ENCODE measurements at places on chromosomes 2 and 18.
A peak's percentile ranks its signal among the peaks of the same experiment; 100 is the strongest.

DNA sequence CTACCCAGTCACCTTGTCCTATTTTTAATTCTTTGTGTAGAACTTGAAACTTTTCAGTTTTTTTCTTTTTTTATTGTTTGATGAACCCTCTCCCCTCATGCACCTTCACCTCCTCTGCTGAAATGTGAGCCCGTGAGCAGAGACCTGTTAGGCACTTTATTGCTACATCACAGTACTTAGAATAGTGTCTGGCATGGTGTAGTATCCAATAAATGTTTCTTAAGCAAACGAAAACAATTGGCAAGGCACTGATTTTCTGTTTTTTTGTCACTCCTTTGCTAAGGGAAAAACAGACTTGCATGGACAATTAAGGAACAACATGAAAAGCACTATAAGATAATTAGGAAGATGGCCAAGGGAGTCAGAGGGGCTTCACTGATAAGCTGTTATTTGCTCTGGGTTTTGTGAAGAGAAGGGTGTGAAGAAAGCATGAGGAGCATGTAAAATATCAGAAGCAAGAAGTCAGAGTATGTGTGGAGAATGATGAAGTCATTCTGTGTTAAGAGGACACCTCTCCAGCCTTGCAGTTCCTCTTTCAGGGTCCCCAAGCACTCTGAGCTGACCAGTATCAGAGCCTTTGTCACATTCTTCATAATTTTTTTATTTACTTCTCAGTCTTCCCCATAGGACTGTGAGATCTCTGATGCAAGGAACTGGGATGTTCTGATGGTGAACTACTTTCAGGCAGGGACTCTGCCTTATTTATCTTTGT lies 99.7 kb upstream of the CAVIN2 start:
- H3K27me3 ChIP-seq, result no peaks in the 10 kb centered on the region
- no peak overlapping the region for H3K4me3 ChIP-seq
- no peaks in the 10 kb centered on the region for H3K36me3 ChIP-seq
- DNase-seq, result no peak
- no peak overlapping the region for H3K27ac ChIP-seq

- no peaks in the 10 kb centered on the region for H3K36me3 ChIP-seq
- no peak overlapping the region for H3K27ac ChIP-seq
- no peaks in the 10 kb centered on the region for H3K27me3 ChIP-seq
- DNase-seq, result no peak
Observed at GRCh38 chr2:189836644-189837043, 52.4 kb downstream of the PMS1 start.

DNA sequence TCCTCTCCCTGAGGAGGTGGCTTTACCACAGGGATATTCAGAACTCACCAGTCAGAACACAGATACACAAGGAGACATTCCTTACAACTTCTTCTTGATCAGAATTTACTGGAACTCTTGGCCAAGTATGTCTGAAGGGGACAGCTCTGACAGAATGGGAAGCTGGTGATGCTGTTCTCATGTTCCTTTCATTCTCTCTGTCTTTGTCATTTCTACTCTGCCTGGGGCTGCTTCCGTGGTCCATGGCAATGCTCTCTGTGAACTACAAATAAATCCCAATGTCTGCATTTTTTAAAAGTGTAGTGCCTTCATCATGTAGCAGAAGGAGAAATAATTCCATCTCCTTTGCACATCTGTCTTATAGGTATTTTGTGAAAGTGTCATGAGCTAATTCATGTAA lies 730.3 kb downstream of the CNTNAP5 start:
- no peak overlapping the region for H3K27ac ChIP-seq
- no peak for DNase-seq
- no peak overlapping the region for H3K4me3 ChIP-seq
- no peaks in the 10 kb centered on the region for H3K36me3 ChIP-seq

- no peak overlapping the region for H3K4me3 ChIP-seq
- H3K27ac ChIP-seq, result no peak overlapping the region
- no peaks in the 10 kb centered on the region for H3K36me3 ChIP-seq
- no peak for DNase-seq
Observed at GRCh38 chr2:174704061-174704460, 60.2 kb downstream of the CHRNA1 start.

- H3K4me1 ChIP-seq, result no peaks in the 10 kb centered on the region
- no peaks in the 10 kb centered on the region for H3K27me3 ChIP-seq
- no peak overlapping the region for H3K27ac ChIP-seq
- no peak overlapping the region for H3K4me3 ChIP-seq
Observed at GRCh38 chr2:222169346-222169745, 129.5 kb downstream of the PAX3 start.

DNA sequence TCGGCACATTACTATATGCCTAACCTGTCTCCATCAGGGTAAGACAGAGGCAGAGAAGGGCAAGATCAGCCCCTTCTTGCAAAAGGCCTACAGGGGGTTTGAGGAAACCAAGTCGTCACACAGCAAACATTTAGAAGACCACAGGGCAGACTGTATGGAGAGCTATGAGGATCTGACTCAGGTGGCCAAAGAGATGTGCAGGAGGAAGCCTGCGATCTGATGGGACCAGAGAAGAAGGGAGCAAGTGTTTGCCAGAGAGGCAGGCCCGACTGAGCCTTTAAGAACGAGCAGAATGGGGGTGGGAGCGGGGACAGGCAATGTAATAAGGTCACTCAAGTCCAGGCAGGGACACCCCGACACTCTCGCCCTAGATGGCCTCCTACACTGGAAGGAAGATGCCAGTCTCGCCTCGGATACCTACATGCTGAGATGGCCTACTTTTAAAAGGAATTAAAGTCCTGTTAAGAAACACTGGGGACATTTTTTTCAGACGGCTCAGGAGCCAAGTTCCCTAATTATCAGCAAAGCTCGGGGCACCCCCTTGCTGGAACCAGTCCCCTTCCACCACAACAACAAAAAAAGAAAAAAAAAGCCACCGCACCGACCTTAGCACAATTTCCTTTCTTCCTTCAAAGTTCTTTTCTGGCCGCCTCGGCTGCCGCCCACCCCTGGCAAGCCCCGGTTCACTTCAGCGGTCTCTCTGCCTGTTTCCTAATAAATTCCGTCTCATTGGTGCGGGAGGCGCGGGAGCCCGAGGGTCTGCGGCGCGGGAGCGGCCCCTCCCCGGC lies 1.5 kb downstream of the SFXN5 start:
- H3K27me3 ChIP-seq, result no peaks in the 10 kb centered on the region
- H3K36me3 ChIP-seq, result no peaks in the 10 kb centered on the region
- H3K4me3 ChIP-seq, result no peak overlapping the region
- DNase-seq, result no peak
- H3K4me1 ChIP-seq, result peaks cover 14% of the 10 kb centered on the region

- peaks cover 38% of the 10 kb centered on the region for H3K4me1 ChIP-seq
- no peaks in the 10 kb centered on the region for H3K27me3 ChIP-seq
- no peak overlapping the region for H3K27ac ChIP-seq
- DNase-seq, result no peak
Observed at GRCh38 chr2:127348426-127349000, 39.3 kb downstream of the MAP3K2 start.

- H3K36me3 ChIP-seq, result no peaks in the 10 kb centered on the region
- no peak overlapping the region for H3K4me3 ChIP-seq
- no peak overlapping the region for H3K27ac ChIP-seq
- DNase-seq, result no peak
- H3K4me1 ChIP-seq, result no peaks in the 10 kb centered on the region
Observed at GRCh38 chr2:34985474-34985873, 1370.1 kb upstream of the CRIM1 start.

DNA sequence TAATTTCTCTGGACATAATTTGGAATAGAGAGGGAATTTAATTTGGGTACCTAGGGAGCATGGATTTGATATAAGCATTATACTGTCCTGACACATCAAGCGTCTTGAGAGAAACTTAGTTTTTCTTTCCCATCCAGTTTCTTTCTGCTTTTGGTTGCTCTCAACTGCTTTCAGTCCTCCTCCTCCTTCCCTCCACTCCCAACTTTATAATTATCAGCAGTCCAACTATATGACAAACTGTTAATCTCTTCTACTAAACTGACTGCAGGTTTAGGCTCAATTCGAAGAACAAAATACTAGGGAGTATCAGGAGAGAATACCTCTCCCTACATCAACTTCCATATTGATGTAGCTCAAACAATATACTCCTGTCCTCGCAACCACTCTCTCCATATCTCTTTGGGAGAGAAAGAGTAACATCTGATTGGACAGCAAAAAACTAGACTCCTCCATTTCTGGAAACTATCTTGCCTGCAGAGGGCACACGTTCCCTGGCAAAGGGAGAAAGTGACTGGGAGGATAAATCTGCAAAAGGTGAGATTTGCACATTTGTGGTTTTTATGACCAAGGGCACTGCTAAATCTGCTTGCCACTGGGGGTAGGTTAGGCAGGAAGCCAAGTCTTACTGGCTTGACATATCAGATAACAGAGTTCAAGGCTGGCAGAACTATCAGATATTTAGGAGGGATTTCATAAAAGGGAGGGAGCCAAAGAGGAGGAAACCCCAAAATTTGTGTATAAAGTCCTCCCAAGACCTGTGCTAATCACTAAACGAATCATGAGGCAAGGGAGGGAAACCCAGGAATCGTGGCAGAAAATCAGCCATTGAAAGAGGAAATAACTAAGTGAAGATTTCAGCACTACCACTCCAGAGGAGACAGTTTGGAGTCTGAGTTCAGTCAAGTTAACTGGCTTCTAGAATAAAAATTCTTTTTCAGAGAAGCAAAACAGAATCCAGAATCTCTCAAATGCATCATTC lies 40.0 kb downstream of the ICA1L start:
- no peak overlapping the region for H3K4me3 ChIP-seq
- H3K27ac ChIP-seq, result no peak overlapping the region
- peaks cover 9% of the 10 kb centered on the region for H3K4me1 ChIP-seq
- no peaks in the 10 kb centered on the region for H3K36me3 ChIP-seq

GRCh38 chr2:11764359-11764758 lies 17.9 kb downstream of the LPIN1 start:
- H3K4me1 ChIP-seq, result peaks cover 19% of the 10 kb centered on the region
- H3K36me3 ChIP-seq, result peaks cover 36% of the 10 kb centered on the region
- no peaks in the 10 kb centered on the region for H3K27me3 ChIP-seq
- no peak overlapping the region for H3K4me3 ChIP-seq
- no peak overlapping the region for H3K27ac ChIP-seq

- H3K4me1 ChIP-seq, result peaks cover 46% of the 10 kb centered on the region
- peak overlapping the region; percentile 98 for H3K27ac ChIP-seq
- DNase-seq, result peak; percentile 55
- H3K36me3 ChIP-seq, result no peaks in the 10 kb centered on the region
Observed at GRCh38 chr18:32093102-32093511, 1.4 kb downstream of the RNF138 start.

- no peaks in the 10 kb centered on the region for H3K4me1 ChIP-seq
- H3K36me3 ChIP-seq, result no peaks in the 10 kb centered on the region
- H3K4me3 ChIP-seq, result no peak overlapping the region
- no peak for DNase-seq
Observed at GRCh38 chr2:144935191-144935590, 415.3 kb upstream of the ZEB2 start.

DNA sequence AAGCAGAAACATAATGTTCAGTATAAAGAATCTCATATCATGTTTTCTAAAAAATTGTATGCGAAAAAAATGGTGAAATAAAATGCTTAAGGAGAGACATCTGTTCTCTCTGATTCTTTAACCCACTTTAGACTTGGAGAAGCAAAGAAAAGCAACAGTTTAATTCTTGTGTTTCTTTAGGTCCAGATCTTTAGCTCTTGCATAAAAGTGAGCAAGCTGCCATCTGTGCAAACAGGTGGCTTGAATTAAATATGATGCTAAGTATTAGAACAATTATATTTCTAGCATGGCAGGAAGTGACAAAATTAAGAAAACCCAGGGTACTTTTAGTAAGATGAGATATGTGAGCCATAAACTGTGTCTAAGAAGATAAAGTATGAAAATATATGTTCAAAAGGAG lies 1038.3 kb downstream of the DPP10 start:
- DNase-seq, result no peak
- H3K4me3 ChIP-seq, result no peak overlapping the region
- no peaks in the 10 kb centered on the region for H3K27me3 ChIP-seq
- H3K36me3 ChIP-seq, result no peaks in the 10 kb centered on the region
- no peaks in the 10 kb centered on the region for H3K4me1 ChIP-seq

- no peak overlapping the region for H3K4me3 ChIP-seq
- no peak for DNase-seq
- peaks cover 6% of the 10 kb centered on the region for H3K27me3 ChIP-seq
- peaks cover 4% of the 10 kb centered on the region for H3K4me1 ChIP-seq
Observed at GRCh38 chr2:1995987-1996386, 251.7 kb upstream of the PXDN start.

GRCh38 chr2:132274000-132274399 lies 112.2 kb upstream of the ANKRD30BL start:
- no peaks in the 10 kb centered on the region for H3K27me3 ChIP-seq
- H3K27ac ChIP-seq, result no peak overlapping the region
- DNase-seq, result no peak
- H3K36me3 ChIP-seq, result no peaks in the 10 kb centered on the region

- no peak for DNase-seq
- no peaks in the 10 kb centered on the region for H3K36me3 ChIP-seq
- no peaks in the 10 kb centered on the region for H3K27me3 ChIP-seq
- no peaks in the 10 kb centered on the region for H3K4me1 ChIP-seq
Observed at GRCh38 chr2:207663870-207664545, 38.8 kb upstream of the METTL21A start.

GRCh38 chr2:47357483-47357882 lies 45.5 kb upstream of the MSH2 start:
- no peaks in the 10 kb centered on the region for H3K27me3 ChIP-seq
- H3K4me1 ChIP-seq, result no peaks in the 10 kb centered on the region
- H3K27ac ChIP-seq, result no peak overlapping the region
- no peaks in the 10 kb centered on the region for H3K36me3 ChIP-seq
- H3K4me3 ChIP-seq, result no peak overlapping the region

- DNase-seq, result no peak
- H3K27ac ChIP-seq, result no peak overlapping the region
- H3K4me3 ChIP-seq, result no peak overlapping the region
- H3K4me1 ChIP-seq, result peaks cover 6% of the 10 kb centered on the region
- no peaks in the 10 kb centered on the region for H3K36me3 ChIP-seq
- no peaks in the 10 kb centered on the region for H3K27me3 ChIP-seq
Observed at GRCh38 chr2:85444629-85445172, 26.2 kb downstream of the SH2D6 start.

DNA sequence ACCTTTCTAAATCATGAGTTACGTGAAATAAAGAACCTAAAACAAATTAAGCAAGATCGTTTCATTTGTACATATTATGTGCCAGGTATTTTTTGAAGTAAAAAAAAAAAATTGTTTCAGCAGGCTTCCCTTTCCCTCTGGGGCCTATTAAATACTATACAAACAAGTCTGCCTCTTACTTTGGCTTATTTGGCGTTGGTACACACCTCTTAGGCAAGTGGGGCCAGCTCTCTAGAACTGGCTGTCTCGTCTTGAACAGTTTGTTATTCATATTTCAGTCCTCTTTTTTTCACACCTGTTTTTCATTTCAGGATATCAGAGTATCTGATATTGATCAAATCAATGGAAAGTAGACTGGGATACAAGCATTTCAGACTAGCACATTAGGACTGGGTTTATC lies 27.4 kb upstream of the PPP3R1 start:
- H3K36me3 ChIP-seq, result no peaks in the 10 kb centered on the region
- H3K27me3 ChIP-seq, result peaks cover 12% of the 10 kb centered on the region
- H3K4me3 ChIP-seq, result no peak overlapping the region

- H3K4me1 ChIP-seq, result peaks cover 40% of the 10 kb centered on the region
- H3K27me3 ChIP-seq, result no peaks in the 10 kb centered on the region
- no peak overlapping the region for H3K4me3 ChIP-seq
- peak overlapping the region; percentile 32 for H3K27ac ChIP-seq
Observed at GRCh38 chr2:68379184-68379708, 14.2 kb downstream of the PLEK start.

- no peak overlapping the region for H3K4me3 ChIP-seq
- no peak for DNase-seq
- H3K4me1 ChIP-seq, result no peaks in the 10 kb centered on the region
- H3K27me3 ChIP-seq, result no peaks in the 10 kb centered on the region
Observed at GRCh38 chr18:54916507-54916906, 42.8 kb downstream of the CCDC68 start.

- no peaks in the 10 kb centered on the region for H3K36me3 ChIP-seq
- H3K27ac ChIP-seq, result no peak overlapping the region
- peaks cover 33% of the 10 kb centered on the region for H3K4me1 ChIP-seq
- no peaks in the 10 kb centered on the region for H3K27me3 ChIP-seq
Observed at GRCh38 chr2:230870544-230871360, 6.0 kb downstream of the ITM2C start.

Data from CD4-positive, alpha-beta memory T cell (primary cell).